ENCODE measurements at places on chromosomes 3 and 15. TPM values are rescaled to one million over a fixed set of nuclear protein-coding genes. Genes with fewer than 3 reads are reported as not detected.

Gene ITIH1
- 0.31 TPM for total RNA-seq

Gene C2CD4A
- not detected for total RNA-seq

Gene LRRIQ4
- not detected for total RNA-seq

Gene KNSTRN
- total RNA-seq, result 65.7 TPM

Gene TMEM212
- total RNA-seq, result not detected

GRCh38 chr3:62559831-62560445 lies 186.6 kb upstream of the FEZF2 start:
- DNase-seq, result no peak

- no peak for DNase-seq
Observed at GRCh38 chr3:172612871-172613678, 89.8 kb upstream of the TNFSF10 start.

GRCh38 chr3:58535531-58536500 lies 1.2 kb downstream of the ACOX2 start:
- no peak for DNase-seq

DNA sequence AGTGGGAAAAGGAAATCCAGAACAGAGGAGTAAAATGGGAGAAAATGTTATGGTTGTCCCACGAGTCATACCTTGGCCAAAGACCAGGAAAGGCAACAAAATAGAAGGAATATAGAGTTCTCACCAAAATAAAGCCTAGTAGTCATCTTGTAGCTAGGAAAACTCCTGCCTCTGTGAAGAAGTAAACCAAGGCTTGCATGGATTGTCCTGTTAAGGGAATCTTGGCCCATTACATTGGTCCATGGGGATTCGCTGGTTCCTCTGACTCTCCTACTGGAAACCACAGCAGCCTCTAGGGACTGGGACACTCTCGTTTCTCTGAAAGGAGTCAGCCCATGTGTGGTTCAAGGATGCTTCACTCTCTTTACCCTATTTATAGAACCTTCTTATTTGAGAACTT lies 62.9 kb upstream of the FNDC3B start:
- no peak for DNase-seq

GRCh38 chr3:37853691-37854413 lies 7.8 kb upstream of the CTDSPL start:
- no peak for DNase-seq

DNA sequence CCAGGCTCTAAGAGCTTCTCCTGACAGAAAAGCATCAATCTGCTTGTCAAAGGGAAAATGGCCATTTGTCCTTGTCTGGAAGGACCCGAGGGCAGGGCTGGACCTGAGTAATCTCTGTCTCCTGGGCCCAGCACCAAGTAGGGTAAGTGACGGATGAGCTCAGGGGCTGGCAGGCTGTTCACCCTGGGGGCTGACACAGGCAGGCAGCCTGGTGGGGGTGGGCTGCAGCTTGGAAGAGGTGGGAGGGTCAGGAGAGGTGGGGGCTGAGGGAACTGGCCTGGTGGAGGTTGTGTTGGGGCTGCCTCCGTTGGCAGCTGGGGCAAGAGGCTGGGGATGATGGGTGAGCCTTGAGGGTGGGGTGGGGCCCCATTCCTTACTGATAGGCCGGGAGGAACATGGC lies 42.3 kb upstream of the ADPGK start:
- DNase-seq, result no peak

- DNase-seq, result no peak
Observed at GRCh38 chr3:99232696-99233095, 331.2 kb upstream of the DCBLD2 start.

DNA sequence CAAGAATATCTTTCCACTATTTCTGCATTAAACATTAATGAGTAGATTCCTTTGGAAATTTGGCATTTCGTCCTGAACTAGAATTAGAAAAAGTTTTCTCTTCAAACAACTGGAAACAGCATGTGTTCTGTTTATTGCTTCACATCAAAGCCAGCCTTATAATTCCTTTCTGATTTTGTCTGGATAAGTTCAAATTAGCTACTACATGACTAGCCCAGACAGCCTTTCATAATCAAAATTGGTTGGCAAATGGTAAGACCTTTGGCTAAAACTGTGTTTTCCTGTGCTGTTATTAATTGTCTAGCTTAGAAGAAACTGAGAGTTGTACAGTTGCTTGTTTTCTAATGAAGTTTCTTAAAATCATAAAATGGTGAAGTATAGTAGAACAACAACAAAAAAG lies 52.7 kb upstream of the P3H2 start:
- no peak for DNase-seq

DNA sequence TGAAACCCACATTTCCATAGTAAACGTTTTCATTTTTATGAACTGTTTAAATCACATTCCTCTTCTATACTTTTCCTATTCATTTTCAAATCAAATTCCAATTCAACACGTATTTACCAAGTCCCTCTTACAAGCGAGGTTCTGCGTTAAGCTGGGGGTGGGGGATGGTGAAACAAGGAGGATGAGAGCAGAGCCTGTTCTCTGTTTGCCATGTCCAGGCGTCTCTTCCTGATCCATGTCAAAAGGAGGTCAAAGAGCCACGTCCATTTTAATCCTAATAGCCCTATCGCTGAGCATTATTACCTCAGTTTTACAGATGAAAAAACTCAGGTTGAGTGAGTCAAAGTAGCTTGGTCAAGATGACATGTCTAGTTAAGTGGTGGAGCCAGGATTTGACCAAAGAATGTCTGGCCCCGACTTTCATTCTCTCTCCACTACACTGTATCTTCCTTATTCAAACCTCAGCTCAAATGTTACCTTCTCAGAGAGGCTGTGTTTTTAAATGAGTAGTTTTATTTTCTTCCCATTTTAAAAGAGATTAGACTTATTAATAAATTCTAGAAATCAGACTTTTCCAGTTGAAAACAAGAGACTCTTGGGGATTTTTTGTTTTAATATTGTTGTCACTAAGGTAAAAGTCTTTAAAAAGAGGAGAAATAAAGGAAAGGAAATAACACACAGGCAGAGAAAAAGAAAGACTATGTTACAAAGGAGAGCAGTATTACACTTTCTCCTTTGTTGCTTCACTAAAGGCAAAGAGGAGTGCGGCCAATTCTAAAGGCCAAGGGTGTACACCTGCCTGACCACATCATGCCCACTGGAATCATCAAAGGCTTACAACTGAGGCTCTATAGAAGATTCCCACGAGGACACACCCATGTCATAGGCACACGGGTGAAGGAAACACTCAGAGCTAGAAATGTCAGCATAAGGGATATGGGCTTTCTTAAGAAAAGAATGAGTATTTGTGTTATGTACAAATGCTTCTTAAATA lies 42.4 kb downstream of the MYO5A start:
- DNase-seq, result no peak

GRCh38 chr15:52006702-52007340 lies 12.2 kb upstream of the MAPK6 start:
- no peak for DNase-seq

GRCh38 chr3:36904641-36905040 lies 40.2 kb downstream of the TRANK1 start:
- no peak for DNase-seq

DNA sequence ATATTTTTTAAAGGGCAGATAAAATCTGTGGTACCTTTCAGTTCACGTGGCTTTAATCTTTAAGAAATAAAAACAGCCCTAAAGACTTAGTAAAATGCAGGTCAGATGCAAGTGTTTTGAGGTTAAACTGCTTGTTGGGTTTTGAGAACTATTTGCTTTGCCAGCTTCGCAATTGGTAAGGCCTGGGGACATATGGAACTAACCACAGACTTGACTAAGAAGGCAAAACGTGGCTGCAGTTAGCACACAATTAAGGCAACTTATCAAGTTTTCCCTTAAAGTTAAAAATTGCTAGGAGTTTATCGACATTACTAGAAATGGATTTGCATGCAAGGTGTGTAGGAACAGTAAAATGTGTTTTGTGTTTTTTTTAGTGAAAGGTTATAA lies 206.9 kb downstream of the ZNF385D start:
- no peak for DNase-seq

GRCh38 chr3:111715911-111716523 lies 120.9 kb upstream of the ZBED2 start:
- DNase-seq, result peak; percentile 24

- DNase-seq, result no peak
Observed at GRCh38 chr15:77674327-77674726, 41.6 kb upstream of the LINGO1 start.
